ENCODE measurements at places on chromosomes 2 and 18.

DNA sequence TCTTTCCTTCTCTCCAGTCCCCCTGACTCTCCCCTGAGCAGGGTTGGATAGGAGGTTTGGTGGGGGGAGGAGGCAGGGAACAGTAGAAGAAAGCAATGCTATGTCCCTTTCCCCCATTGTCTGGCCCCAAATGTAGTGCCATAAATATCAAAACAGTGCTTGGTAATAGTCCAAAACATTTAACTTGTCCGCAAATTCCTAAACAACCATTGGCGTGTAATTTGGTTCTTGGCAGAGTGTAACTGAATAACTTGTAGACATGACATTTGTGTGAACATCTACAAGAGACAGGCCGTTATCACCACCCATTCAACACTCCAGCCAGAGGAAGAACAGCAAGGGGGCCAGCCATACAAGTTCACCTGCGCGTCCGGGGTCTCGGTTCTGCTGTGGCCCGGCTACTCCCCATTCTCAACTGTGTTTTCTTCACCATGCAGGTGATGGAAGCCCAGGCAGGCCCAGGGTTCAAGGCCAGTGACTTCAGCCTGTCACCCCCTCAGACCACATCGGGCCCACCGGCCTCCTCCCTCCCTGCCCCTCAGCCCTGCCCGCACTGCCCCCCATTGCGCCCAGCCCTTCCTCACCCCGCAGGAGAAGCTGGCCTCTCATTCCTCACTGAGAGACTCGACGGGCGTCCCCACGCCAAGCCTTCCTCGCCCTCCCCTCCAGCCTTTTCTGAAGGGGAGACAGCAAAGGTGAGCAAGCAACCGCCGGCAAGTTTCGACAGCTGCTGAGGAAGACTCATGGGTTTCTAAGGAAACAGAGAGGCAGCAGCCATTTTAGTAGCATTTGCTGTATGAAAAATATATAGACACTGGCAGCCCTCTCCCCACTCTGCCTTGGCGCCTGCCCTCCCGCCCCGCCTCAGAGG lies 699 bp upstream of the RAPGEF4 start:
- no peak for DNase-seq

- DNase-seq, result no peak
Measured at GRCh38 chr2:149075105-149075504, 36.6 kb downstream of the LYPD6B start.

DNA sequence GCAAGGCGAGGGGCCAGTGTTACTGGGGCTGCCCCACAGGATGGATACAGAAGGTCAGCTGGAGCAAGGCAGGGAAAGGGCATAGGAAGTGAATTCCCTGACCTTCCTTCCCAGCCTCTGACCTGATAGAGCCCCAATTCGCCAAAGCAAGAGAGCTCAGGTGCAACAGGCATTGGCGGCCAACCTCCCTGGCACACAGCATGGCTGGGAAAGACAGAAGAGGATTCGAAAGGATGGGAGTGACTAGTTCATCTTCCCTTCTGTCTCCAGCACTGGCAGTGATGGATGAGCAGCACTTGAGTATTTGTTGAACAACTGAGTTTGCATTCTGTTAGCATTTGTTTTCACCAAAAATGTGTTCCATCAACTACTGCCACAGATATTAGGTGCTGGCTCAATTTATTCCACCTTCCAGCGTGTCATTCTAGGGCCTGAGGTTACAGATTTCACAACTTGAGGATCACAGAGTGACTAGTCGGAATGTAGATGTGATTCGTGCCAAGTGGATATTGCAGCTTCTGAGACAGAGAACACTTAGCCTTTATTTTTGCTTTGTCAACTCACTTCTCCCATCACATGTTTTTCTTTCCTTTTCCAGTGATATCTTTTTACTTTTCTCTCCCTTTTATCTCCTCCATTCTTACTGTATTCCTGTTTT lies 6.2 kb downstream of the COPS8 start:
- DNase-seq, result peak; percentile 64

DNA sequence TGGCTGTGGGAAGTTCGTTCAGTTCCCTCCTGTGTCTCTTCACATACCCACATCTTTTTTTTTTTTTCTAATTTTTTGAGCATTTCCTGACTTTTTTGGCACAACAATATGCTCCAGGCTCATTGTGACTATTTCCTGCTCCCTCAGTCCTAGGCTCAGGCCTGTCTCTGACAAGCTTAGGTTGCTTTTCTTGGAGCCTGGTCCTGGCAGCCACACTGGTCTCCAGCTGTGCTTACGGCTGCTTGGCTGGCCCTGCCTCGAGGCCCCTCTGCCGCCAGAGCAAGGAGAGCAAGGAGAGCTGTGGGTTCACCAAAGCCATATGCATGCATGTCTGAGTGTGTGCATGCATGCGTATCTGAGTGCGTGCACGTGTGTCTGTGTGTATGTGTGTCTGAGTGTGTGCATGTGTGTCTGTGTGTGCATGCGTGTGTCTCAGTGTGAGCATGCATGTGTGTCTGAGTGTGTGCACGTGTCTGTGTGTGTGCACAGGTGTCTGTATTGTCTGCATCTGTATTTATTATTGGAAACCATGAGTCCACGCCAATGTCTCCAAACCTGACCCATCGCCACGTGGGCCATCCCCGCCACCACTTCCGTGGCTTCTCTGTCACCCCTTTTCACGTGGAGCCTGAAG lies 766.1 kb upstream of the SALL3 start:
- no peak for DNase-seq

DNA sequence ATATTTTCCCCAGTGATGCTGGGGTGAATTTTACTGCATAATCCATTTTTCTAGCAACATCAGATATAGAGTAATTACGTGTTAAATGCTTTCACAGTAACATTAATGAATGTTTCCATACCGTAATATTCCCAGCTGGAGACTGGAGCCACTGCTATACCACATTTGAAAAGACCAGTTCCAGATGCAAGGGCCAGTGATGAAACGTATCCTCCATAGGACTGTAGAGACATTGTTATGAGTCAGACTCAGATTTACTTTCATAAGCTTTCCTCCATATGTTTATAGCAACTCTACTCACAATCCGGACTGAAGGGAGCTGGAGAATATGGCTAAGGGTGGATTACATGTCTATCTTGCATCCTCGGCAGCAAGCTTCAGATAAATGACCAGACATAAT lies 22.7 kb upstream of the GCG start:
- DNase-seq, result no peak

- no peak for DNase-seq
Measured at GRCh38 chr2:195304310-195304709, 352.7 kb upstream of the SLC39A10 start.

DNA sequence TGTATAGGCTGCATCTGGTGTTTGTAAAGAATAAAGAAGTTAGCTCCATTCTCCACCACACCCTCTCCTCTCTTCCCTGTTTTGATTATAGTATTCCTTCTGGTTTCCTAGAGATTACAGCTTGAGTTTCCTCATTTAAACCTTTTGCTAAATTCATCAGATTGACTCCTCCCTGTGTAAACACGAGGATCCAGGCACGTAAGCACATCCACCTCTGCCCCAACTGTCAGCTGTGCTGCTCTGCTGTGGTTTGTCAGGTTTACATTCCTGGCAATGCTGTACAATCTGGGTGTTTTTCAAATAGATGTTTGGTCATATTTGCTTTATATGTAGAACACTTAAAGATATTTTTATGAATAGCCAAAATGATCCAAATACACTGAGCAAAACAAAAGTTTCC lies 302.8 kb downstream of the PTGR3 start:
- no peak for DNase-seq

DNA sequence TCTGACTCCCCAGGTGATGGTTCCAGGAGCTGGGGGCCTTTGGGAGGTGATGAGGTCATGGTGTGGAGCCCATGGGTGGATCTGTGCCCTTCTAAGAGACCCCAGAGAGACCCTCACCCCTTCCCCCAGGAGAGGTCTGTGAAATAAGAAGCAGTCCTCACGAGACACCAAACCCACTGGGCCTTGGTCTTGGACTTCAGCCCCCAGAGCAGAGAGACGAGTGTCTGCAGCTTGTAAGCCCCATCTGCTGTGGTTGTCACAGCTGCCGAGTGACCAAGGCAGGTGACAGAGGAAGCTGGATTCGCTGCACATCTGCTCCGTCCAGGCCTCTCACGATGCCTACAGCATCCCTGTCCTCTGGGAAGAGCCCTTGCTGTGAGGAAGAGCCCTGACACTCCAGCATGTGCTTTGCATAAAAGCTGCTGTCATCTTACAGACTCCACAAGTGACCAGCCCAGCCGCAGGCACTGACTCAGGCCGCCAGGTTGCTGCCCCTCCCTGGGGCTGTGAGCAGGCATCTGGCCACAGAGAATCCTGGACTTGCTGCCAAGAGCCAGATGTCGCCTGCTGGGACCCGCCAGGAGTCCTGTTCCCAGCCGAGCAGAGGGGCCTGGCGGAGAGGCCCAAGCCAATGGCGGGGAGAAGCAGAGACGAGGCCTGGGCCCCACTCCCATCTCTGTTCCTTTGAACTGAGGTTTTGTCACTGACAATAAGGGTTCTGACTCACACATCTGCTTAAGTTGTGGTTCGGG lies 150.8 kb downstream of the PXDN start:
- DNase-seq, result peak; percentile 42

GRCh38 chr2:102455061-102455670 lies 17.9 kb upstream of the SLC9A4 start:
- DNase-seq, result no peak

DNA sequence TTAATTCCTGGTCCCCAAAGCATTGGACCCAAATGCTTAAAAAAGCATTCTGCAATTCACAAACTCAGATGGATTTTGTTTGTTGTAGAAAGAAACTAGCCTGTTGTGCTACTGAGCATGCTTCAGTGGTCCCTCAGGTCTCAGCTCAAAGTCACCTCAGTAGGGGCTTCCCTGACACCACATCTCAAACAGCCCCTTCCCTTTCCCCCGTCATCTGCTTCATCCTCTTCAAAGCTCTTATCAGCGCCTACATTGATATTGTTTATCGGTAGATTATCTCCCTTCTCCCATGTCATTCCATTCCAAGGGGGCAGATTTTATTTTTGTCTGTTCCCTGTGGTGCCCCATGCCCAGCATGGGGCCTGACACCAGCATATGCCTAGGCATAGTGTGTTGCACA lies 172.9 kb downstream of the CELF4 start:
- no peak for DNase-seq

GRCh38 chr2:136222862-136223261 lies 104.9 kb upstream of the CXCR4 start:
- DNase-seq, result no peak

DNA sequence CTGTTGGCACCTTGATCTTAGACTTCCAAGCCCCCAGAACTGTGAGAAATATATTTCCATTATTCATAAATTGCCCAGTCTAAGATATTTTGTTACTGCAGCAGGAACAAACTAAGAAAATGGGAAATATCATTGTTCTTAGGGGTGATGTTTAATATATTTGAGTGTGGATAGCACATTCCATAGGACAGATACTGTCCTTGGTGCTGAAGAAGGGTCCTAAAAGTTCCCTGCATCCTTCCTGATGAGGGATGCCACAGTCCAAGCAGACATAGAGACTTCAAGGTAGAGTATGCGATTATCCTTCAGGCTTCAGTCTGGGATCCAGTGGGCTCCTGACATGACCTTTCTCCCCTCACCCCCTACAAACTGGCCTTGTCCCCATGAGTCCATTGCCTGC lies 689.0 kb downstream of the TDRD15 start:
- no peak for DNase-seq

GRCh38 chr2:48210189-48210588 lies 303.9 kb upstream of the FBXO11 start:
- DNase-seq, result no peak

DNA sequence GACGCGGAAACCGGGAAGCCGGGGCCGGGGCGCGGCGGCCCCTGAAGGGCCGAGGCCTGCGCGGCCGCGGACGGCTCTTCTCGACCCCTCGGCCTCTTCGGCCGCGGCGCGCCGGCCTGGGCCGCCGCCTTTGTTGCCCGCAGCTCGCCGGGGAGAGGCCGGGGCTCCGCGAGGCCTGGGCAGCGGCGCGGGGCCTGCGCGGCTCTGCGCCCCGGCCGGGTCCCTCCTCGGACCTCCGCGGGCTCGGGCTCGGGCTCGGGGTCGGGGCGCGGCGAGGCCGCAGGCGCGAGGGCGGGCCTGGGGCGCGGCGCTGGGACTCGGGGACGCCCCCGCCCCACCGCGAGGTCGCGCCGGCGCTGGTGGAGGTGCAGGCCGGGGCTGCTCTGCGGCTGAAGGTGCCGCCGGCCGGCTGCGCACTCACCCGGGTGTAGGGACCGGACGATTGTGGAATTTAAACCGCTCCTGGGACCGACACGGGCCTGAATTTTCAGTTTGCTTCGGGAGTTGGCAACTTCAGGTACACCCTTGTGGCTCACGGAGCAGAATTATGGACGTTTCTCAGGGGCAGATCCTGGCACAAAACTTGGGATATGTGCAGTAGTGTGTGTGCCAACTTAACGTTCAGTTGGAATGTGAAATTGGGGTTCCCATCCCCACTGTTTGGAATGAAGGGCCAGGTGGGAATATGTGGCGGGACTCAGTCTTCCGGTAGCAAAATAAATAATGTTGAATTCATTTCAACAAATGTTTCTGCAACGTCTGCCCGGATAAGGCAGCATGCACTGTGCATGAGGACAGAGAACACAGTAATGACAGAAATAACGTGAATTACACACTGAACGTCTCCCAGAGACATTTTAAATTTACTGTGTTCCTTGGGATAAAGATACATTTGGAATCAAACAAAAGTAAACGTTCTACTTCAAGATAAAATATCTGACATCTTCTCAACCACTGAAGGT lies 787 bp downstream of the SOCS6 start:
- no peak for DNase-seq

DNA sequence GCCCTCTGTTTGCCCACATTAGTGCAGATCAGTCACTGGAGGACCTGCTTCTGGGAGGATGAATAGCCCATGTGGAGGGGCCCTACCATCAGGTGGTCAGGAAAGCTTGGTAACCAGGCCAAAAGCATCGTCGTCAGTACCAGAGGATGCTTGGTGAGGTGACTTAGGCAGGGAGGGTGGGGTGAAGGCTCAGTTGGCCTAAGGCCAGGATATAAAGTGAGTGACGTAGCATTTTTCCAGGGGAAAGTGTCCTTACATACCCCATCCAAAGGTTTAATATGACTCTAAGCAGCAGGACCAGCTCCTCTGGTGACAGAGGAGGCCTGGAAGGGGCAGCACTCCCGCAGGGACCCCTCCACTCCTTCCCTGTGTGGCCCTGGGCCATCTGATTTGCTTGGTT lies 27.7 kb upstream of the DNMT3A start:
- no peak for DNase-seq

DNA sequence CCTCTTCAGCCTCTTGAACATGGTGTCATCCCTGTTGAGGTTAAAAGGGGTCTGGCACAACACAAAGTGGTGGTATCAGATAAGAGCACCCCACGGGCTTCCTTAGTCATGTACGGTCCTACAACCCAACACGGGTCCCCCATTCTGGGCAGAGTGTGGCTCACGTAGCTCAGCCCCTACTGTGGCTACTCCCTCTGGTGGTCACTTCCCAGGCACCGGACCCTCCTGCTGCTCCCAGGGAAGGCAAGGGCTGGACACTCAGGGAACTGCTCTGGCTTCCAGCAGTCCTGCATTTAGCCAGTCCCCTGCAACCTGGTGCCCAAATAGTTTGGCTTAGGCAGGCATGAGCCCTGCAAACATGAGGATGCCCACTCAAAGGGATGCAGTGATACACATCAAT lies 58.6 kb downstream of the GALNT14 start:
- no peak for DNase-seq

- DNase-seq, result no peak
Measured at GRCh38 chr2:232438091-232438490, 17.9 kb upstream of the ALPI start.

GRCh38 chr2:43136876-43137275 lies 89.5 kb downstream of the ZFP36L2 start:
- no peak for DNase-seq
